NCI-H187 (cell line): ENCODE measurements at places on chromosomes 3 and 15.

DNA sequence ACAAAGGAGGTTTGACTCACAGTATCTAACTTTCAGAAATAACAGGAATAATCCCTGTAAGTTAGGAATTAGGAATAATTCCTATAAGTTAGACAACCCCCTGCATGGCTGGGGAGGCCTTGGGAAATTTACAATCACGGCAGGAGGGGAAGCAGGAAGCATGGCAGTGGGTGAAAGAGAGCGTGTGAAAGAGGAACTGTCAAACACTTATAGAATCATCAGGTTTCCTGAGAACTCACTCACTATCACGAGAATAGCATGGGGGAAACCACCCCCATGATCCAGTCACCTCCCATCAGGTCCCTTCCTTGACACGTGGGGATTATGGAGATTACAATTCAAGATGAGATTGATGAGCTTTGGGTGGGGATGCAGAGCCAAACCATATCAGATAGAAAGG, 385.5 kb downstream of the IL20RB start:
- no peak for DNase-seq

- DNase-seq = no peak
These were observed 655 bp upstream of the FAM3D start for GRCh38 chr3:58667229-58667628.

DNA sequence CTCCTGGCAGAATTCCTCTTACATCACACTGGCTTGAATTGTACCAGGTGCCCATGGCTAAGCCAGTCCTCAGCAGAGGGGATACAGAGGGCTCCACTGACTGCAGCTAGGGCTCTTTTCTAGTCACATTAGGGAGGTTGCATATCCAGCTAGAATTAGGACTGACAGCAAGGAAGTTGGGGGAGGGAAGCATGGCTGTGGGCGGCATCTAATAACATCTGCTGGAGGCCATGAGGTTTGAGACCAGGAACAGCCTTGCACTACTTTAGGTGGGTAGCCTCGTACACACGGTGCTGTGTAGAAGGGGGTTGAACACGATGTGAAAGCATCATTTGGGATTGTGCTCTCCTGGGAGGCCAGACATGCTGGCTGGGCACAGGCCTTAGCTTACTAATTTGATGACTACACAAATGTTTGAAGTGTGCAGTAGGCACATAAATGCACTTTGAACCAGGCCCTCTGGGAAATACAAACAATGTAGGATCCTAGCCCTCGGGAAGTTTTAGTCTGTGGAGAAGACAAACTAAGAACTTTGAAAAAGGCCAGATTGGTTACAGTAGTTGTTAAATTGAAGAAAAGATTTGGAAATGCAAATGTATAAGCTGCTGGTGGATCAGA, 30.2 kb downstream of the CHCHD6 start:
- DNase-seq = no peak

- no peak for DNase-seq
These were observed 59.2 kb downstream of the CACNA2D2 start for GRCh38 chr3:50444213-50444612.

DNA sequence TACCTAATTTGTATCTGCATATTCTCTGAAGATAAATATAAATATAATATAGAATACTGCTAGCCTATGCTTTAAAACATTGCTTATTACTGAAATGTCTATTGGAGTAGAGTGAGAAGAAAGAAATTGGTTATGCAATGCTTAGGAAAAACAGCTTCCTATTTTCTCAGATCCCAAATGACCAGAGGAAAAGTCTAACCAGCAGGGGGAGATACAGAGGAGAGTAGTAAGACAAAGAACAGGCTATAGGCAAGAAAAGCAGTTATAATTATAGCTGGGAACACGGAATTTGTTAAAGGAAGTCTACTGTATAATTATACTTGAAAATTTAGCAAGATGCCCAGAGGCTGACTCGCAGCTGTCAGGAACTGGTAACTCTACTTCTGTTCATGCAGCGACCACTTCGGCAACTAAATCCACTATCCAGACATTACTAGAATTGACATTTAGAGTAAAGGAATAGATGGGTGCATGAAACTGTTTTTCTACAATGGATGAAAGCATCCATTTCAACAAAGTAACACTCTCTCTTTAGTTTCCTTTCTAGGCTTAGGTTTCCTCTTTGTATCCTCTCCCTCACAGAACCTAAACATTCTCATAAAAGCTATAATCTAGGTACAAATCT, 97.2 kb downstream of the TBC1D5 start:
- DNase-seq = no peak

DNA sequence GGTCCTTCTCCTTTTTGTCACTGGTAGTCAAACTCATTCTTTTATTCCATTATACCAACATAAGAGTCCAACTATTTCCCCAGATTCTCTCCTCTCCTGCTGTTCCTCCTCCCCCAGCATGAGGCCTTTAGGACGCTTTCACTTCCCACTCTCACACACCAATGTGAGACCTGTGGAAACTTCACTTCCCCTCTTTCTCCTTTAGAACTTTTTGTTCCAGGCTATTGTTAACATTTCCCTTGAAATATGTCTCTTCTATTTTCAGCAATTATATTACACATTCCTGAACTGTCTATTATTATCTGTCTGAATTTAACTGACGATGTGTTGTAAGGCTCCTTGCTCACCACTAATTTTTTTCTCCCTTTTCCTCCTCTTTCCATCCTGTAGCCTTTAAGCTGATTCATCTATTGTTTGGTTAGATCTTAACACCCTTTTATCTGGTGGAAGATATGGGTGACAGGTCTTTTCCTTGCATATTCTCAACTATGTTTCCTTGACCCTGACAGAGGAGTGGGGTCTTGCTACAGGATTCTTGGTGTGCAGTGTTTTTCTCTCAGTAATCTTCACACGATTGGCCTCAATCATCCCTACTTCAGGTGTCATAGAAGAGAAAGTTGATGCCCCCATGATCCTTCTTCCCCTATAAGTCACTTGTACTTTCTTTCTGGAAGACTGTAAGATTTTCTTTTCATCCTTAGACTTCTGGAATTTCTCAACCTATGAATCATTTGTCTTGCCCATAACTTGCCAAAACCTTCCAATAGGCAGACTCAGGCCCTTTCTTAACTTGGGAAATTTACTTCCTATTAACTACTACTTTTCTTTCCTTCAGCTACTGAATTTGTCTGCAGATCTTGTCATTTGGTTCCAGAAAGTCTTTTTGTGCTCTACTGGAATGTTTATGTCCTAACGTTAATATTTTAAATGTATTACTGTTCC, 5.9 kb downstream of the CYP19A1 start:
- DNase-seq = no peak

DNA sequence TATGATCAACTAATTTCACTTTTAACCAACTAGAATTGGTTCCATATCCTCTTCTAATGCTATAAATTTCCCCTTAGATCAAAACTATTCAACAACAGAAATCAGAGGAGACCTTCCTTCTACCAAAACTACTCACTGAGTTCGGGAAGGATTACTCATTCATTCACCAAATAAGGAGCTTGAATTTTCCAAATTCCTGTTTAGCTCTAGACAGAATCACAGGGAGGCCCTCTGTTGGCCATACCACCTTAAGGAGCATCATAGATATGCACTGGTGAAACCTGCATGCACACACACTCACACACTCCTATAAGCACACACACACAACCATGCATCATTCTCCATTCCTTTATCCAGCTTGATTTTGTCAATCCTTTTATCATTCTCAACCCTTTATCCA, 49.0 kb downstream of the SUCLG2 start:
- no peak for DNase-seq

DNA sequence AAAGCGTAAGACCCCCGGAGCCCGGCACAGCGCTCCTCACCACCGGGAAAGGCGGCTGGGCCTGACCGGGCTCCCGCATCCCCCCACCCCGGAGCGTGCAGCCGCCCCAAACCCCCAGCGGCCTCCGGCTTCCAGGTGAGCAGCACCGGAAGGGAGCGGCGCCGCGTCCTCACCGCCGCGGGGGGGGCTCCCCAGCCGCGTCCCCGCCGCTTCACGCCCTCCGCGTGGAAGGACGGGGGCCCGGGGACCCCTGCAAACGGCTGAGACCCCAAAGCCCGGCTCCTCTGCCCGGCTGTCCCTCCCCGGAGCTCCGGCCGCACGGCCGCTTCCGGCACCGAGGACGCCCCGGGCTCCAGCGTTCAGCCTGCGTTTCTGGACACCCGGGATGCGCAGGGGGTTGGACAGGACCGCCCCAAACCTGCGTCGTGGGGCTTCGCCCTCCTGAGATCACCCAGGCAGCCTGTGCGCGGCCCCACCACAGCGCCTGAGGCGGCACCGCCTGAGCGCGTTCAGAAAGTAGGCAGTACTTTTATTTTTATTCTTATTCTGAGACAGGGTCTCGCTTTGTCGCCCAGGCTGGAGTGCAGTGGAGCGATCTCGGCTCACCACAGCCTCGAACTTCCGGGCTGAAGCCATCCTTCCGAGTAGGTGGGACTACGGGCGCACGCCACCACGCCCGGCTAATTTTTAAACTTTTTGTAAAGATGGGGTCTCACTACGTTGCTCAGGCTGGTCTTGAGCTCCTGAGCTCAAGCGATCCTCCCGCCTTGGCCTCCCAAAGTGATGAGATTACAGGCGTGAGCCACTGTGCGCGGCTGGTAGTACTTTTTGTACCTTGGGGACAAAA, 51.6 kb upstream of the BLM start:
- no peak for DNase-seq
